ENCODE measurements at places on chromosomes 11 and 22.
A peak's percentile ranks its signal among the peaks of the same experiment; 100 is the strongest.

GRCh38 chr22:47736186-47737034, 974.0 kb downstream of the TBC1D22A start:
- peak; percentile 45 for DNase-seq

- no peak for DNase-seq
Observed at GRCh38 chr22:32562401-32562800, 87.8 kb downstream of the FBXO7 start.

GRCh38 chr22:28002863-28003565, 84.0 kb upstream of the PITPNB start:
- DNase-seq = no peak

GRCh38 chr11:121551463-121551862, 98.7 kb upstream of the SORL1-AS1 start:
- DNase-seq = no peak

DNA sequence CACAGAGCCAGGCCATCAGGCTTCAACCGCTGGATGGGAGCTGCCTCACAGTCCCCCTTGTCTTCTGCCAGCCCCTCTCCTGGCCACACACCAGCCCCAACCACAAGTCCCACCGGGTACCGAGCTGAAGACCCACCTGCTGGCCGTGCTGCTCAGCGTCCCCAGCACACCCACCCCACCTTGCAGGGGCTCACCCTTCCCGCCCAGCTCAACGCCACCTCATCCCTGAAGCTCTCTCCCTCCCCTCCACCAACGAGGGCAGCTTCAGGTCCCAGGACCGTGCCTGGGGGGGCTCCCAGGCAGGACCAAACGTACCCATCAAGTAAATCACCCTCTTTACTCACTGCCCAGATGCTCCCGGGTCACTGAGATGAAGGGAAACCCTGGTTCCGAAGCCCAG, 141.0 kb downstream of the CRYBB2 start:
- DNase-seq = peak; percentile 46
